Omental fat pad (tissue), 4 donors: ENCODE measurements at places on chromosomes 6 and 20.

DNA sequence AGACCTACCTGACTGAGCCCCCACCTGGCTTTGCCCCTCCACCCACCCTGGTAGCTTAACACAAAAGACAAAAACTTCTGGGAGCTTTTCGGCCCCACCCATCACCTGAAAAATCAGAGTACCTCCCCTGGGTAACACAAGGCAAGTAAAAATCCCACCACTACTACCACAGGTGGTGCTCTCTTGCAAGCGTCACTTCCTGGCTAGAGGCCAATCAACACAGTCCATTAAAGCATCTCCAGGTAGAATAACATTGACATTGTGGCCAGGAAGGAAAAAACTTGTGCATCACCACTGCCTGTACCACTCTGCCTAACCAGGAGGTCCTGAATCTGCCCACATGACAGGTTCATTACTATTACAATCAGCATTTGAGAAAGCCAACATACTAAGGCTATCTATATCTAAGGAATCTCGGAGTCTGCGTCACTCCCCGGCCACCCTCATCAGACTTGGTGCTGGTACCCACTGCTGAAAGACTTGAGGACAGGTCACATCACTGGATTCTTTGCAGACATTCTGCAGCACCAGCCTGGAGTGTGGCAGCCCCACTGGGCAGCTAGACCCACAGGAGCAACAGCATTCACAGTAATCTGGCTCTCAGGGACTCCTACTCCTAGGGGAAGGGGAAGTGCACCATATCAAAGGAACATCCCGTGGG is 125.9 kb downstream of the CDK19 start:
- no peak for DNase-seq

- no peak for DNase-seq
Measured at GRCh38 chr6:132612449-132613108, 11.5 kb downstream of the TAAR2 start.

DNA sequence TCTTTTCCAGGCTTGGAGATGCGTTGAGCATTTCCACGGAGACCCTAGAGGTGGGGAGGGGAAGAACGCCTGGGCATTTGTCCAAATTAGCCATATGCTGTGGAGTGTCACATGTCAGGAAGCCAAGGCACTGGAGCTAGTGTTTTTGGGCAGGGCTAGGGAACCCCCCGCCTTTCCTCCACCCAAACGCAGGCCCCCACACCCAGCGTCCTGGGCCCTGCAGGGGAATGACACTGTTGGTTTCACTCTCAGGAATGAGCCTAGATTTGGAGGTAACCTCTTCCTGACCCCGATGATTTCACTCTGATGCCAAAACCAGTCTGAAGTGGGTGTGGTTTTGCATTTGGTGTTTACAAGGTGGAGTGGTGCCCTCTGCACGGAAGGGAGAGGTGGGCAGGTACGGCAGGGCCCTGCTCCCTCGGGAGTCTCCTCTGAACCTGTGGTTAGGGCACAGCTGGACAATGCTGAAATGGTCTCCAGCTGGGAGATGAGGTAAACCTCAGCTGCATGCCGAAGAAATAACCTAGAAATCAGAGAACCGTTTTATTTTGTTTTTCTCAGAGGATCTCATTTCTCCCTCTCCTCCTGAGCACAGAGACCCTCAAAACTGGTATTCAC is 29.5 kb downstream of the MTHFD1L start:
- no peak for DNase-seq

- DNase-seq: no peak
Measured at GRCh38 chr6:90936286-90936685, 349.4 kb upstream of the MAP3K7 start.

- DNase-seq: no peak
Measured at GRCh38 chr20:25856256-25856884, 159.7 kb upstream of the ZNF337 start.

GRCh38 chr6:163370464-163371117 is 43.9 kb upstream of the QKI start:
- no peak for DNase-seq

DNA sequence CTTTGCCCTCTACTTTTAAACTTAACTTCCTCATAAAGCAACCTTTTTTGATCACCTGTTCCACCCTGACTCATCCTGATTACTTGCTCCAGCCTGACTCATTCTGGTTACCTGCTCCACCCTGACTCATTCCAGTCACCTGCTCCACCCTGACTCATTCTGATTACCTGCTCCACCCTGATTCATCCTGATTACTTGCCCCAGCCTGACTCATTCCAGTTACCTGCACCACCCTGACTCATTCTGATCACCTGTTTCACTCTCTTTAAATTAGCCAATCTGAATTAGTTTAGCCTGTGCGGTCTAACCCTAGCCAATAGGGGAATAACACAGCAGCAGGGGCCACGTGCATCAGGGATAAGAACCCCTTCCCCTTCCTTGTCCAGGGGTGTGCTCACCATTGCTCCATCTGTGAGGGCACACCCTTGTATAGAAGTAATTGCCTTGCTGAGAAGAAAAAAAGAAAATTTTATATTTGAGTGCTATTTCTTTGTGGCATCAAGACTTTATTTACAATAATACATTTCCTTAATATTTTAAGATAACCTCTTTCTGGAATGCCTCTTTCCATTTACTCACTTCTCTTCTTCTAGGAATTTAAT is 17.9 kb downstream of the HLA-G start:
- no peak for DNase-seq

DNA sequence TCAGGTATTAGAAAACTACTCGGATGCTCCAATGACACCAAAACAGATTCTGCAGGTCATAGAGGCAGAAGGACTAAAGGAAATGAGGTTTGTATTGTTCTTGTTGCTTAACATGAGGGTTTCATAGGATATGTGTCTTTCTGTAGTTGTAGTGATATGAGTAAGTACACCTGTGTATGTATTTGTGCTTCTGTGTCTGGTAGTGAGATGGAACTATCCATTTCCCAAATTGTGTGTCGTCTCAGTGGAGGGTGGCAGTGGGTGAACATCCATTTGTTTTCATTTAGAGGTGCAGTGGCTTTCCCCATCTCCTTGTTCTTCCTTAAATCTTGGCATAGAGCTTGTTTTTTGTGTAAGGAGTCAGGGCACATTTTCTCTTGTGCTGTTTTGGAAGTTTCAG is 8.2 kb downstream of the ASXL1 start:
- DNase-seq: no peak

DNA sequence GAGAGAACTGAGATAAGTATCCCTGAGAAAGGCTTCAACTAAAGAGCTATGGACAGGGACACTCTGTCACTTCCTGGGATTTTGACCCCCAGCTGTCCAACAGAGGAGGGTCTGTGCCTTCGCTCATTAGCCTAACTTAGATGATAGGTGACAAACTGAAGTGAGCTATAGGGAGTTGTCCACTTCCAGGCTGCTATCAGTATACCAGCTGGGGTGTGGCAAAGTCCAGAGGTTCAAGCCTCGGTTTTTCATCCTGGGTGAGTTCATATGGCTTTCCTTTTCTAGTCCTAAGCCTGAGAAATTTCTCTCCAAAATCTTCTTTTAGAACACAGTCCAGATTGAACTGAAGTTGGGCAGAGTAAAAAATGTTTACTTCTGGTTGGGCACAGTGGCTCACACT is 5.9 kb upstream of the PAQR8 start:
- no peak for DNase-seq

DNA sequence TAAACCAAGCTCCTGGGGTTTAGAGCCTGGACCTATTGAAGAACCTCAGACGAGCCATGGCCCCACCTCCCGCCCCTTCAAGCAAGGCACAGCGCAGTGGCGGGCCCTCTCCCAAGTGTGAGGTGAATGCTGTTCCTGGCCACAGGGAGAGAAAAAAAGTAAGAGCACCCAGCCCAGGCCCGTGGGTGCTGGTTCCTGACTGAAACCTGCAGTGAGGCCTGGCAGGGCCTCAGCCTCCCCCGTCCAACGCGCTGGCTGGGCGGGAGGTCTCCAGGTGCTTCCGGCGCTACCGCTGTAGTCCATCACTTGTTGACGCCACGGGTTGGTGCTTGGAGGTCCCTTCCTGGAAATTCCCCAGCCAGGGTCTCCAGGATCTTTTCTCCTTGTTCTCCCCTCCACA is 5.5 kb upstream of the FAM83C start:
- no peak for DNase-seq

DNA sequence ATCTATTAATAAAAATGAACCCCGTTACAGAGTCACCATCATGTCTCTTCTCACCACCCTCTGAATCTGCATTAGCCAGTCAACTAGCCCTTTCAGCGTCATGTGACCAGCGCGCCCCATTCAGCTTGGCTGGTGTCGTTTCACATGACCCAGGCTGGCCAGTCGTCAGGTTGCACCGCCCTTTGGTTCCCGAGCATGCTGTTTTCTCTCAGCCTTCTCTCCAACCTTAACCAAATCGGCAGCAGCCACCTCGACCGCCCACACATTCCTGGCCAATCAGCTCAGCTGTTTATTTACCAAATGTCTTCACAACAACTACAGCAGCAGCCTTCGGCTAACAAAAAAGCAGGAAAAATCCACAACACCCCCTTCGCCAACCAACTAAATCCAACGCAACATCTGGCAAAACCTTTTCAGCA is 5.6 kb downstream of the SRSF3 start:
- no peak for DNase-seq

DNA sequence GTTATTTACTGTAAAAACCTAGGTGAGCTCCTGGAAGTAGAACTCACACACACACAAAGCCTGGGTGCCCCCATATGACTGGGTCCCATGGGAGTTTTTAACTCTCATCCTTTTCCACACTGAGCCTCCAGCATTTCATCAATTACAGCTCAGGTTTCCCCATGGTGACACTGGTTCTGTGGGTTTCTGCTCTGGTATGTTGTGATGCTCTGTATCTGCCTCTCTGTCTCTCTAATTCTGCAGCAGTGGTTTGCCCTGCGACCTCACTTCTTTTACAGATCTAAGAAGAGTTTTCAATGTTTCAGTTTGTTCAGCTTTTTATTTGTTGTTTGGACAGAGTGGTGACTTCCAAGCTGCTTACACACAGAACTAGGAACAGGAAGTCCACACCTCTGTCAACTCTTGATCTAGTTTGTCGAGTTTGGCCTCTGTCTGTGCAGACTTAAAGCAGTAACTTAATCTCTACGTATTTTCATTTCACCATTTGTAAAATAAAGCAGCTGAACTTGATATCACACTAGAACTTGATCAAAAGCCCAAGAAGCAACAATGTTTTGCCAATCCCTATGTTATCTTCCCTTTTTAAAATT is 554.3 kb downstream of the EPHA7 start:
- no peak for DNase-seq

DNA sequence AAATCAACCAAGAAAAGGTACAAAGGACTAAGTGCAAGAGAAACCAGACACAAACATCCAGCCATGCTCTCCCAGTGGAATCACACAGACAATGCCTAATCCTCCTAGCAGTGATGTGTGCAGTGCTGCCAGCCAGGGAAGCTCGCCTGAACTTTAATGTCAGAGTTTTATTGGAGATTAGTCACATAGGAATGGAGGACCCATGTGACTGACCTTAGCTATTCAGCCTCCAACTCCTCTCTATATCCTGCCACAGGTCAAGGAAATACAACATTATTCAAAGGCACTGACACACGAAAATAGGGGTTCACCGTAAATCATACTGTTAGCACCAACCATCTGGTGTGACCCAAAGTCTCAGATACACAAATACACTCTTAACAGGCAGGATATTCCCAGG is 684.6 kb downstream of the DOK5 start:
- DNase-seq: no peak
